ENCODE measurements at places on chromosomes 5 and 9. TPM values are rescaled to one million over a fixed set of nuclear protein-coding genes. Genes with fewer than 3 reads are reported as not detected.

TNFSF8 gene
- 0.11 TPM for total RNA-seq

AMBP gene
- total RNA-seq = not detected

GRCh38 chr5:71482132-71482531, 26.7 kb downstream of the BDP1 start:
- H3K36me3 ChIP-seq = no peaks in the 10 kb centered on the region
- no peak overlapping the region for H3K4me3 ChIP-seq
- no peaks in the 10 kb centered on the region for H3K4me1 ChIP-seq

DNA sequence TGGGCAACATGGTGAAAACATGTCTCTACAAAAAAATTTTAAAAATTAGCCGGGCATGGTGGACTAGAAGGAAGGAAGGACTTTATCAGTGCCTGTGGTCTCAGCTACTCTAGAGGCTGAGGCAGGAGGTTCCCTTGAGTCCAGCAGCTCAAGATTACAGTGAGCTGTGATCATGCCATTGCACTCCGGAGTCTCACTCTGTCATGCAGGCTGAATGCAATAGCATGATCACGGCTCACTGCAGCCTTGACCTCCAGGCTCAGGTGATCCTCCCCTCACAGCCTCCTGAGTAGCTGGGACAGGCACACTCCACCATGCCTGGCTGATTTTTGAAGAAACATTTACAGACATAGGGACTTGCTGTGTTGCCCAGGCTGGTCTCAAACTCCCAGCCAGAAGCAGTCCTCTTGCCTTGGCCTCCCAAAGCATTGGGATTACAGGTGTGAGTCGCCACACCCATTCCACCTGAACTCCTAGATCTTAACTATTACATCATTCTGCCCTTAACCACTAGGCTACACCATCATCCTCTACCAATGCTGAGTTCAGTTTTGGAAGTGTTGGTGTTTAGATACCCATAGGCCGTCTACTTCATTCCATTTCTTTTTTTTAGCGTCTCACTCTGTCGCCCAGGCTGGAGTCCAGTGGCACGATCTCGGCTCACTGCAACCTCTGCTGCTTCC, 2.0 kb upstream of the URM1 start:
- H3K27ac ChIP-seq = no peak overlapping the region
- no peak overlapping the region for H3K4me3 ChIP-seq
- no peaks in the 10 kb centered on the region for H3K27me3 ChIP-seq
- peaks cover 10% of the 10 kb centered on the region for H3K36me3 ChIP-seq
- DNase-seq = no peak
- peaks cover 33% of the 10 kb centered on the region for H3K4me1 ChIP-seq

All from heart right ventricle (tissue), 16 donors.